AG04450 (cell line): ENCODE measurements at places on chromosomes 5 and 9.

GRCh38 chr9:38415856-38416255 lies 8.4 kb downstream of the IGFBPL1 start:
- no peak for DNase-seq

- DNase-seq = no peak
Measured at GRCh38 chr5:98775246-98776065, 2.0 kb downstream of the RGMB start.

DNA sequence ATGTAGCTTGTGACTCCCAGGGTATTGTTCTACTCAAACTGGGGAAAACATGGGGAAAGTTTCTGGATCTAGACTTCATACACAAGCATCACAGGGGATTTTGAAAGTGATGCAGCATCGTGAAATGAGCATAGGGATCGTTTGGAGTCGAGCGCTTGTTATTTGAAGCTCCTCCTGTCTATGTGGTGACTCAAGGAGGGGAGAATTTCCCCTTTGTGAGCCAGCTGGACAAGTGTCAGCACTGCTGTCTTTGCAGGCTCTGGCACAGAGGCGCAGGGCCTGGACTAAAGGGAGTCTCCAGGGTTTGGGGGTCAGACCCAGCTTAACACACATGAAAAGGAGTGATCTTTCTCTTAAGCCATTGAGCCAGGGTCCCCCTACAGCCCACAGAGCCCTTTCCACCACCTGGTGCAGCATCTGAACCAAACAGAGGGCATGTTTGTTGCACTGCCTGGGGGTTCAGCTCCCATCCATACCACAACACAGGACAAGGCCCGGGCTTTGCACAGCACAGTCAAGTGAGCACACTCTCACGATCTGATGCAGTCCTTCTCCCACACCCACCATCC lies 51.0 kb downstream of the IRF1 start:
- peak; percentile 83 for DNase-seq

DNA sequence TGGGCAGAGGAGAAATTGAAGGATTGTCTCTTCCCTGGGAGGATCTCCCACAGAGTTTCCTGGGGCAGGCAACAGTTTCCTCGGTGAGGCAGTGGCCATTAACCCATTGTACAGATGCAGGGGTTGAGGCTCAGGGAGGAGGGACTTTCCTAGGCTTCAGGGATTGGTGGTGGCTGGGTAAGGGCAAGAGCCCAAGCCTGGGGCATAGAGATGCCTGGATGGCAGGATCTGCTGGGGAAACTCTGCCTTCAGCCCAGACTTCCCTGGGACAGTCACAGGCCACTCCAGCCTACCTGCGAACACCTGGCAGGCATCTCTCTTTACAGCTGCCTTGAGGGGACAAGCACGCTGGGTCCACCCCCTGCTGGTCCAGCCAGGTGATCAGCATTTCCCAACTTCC lies 3.6 kb upstream of the CSF2 start:
- DNase-seq = no peak

DNA sequence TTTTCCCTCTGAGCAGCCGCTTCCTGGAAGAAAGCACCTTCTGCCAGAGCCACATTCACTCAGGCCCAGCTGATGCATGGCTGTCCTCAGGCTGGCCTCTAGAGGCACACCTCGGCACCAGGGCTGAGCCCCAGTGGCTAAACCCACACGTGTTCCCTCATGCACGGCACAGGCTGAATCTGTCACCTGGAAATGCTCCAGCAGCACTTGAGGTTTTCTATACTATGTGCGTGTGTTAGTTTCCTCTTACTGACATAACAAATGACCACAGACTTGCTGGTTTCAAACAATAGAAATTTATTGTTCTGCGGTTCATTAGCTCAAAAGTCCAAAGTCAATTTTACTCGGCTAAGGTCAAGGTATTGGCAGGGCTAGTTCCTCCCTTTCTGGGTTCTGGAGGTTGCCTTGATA lies 141.4 kb downstream of the LRRC70 start:
- peak; percentile 11 for DNase-seq

DNA sequence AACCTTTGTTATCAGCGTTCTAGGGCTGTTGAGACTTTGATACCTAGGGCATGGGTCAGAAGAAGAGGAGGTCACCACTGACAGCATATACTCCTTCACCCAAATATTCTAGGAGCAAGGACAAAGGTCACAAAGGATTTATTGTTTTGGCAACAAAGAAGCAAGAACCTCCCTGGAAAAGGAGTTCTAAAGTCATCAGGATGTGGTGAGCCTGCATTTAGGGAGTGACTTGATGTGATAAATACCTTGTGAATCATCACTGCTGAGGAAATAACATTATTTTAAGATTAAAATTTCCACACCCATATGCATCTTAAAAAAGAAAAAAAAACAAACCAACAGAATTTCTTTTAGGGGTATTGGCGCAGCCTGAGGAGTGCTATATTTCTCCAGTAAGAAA lies 13.9 kb downstream of the IFNA1 start:
- DNase-seq = no peak

DNA sequence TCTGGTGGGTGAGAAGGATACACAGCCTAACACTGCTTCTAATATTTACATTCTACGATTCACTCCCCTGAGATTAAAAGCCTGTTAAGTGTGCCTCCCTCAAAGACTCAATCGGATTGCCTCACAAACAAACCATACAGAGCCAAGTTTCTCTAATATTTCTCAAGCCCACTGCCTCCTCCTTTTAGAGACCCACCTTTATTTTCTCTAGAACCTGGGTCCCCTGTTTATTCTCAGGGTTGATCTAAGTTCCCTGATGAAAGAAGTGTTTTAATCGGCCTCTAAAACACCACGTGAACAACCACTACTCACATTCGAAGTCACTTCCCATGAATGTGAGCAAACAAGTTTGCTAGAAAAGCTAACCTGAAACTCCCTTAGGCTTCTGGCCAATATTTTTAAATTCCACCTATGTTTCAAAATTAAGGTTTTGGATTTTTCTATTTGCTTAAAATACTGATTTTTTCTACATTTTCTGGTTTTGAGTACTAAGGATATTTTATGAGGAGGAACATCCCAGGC lies 76.5 kb downstream of the GLIS3 start:
- DNase-seq = no peak

DNA sequence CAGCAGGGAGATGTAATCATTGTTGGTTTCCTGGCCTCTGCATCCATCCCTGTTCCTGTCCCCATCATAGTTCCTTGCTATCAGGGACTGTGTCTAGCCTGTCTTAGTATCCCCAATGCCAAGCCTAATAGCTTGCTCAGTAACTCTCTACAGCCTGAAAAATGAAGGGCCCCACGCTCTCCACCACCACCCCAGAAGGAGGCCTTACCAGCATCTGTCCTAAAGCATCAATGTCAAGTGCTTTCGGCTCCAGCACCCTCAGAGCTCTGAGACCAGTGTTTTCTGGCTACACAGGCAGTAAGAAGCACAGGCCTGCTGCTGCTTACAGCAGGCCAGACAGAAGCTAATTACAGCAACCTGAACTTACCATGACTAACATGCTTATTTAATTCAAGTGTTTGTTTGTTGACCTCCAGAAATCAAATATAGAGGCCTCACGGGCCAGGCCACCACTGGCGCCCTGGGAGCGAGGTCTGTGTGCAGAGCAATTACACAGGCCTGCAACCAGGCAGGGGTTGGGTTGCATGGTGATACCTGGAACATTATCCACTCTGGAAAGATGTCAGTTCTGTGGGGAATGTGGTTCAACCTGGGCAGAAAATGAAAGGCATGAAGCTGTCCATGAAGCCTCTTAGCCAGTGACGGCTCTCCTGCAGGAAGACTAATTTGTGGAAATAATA lies 124.3 kb downstream of the SLC1A3 start:
- no peak for DNase-seq

DNA sequence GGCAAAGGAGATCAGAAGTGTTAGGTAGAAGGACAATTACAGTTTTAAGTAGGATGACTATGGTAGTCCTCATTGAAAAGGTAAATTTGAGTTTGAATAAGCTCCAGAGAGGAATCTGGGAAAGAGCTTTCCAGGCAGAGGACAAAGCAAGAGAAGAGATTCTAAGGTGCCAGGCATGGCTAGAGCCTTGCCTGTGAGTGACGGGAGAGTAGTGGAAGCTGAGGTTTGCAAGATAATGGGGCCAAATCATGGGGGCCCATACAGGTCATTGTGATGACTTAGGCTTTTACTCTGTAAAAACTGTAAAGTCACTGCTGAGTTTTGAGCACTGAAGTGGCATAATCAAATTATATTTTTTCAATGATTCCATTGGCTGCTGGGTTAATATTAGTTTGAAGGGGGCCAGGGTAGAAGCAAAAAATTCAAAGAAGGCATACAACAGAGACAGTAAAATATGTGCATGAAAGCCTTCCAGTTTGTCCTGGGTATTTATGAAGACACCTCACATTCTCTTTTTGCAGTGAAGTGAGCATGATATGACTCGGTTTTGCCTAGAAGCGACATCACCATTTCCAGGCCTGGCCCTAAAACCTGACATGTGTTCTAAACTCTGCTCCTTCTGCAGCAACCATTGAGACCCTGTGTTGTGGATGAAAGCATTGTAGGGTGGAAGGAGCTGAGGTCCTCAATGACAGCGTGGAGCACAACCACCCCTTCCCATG lies 279.8 kb upstream of the TNC start:
- no peak for DNase-seq

DNA sequence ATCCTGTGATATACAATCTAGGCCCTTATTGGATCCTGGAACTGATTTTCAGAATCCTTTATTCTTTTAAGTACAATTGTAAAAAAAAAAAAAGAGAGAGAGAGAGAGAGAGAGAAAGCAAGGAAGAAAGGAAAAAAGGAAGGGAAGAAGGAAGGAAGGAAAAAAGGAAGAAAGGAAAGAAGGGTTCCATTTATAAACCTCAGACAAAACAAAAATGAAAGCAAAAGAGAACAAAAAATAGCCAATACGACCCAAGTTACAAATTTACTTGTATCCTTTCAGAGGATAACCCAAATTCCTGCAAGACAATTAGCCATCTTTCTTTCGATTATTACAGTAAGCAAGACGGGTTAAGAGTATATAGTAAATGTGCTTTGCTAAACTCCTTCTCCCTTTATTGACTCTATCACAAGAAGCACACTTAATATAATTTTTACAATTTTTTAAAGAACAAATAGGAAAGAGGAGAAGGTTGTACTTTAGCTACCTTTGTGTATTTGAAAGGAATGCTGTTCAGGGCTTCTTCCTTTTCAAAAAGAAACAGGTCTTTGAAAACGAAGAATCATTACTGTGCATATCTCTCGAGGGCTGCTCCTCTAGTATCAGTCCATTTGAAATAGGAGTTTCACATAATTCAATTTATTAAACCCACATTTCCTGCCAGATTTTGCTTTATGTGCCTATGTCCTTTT lies 543.3 kb downstream of the RAB3C start:
- DNase-seq = no peak

DNA sequence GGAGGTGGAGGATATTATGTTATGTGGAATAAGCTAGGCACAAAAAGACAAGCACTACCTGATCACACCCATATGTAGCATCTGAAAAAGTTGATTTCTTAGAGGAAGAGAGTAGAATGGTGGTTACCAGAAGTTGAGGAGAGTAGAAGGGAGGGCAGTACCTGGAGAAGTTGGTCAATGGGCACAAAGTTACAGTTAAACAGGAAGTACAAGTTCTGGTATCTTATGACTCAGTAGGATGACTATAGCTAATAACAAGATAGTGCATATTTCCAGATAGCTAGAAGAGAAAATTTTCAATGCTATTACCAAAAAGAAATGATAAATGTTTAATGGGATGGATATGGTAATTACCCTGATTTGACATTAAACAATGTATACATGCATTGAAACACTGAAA lies 686.7 kb downstream of the ISL1 start:
- DNase-seq = no peak

GRCh38 chr5:150143350-150144245 lies 12.0 kb downstream of the PDGFRB start:
- DNase-seq = peak; percentile 92

- DNase-seq = no peak
Measured at GRCh38 chr9:136079916-136080246, 15.2 kb downstream of the NACC2 start.

DNA sequence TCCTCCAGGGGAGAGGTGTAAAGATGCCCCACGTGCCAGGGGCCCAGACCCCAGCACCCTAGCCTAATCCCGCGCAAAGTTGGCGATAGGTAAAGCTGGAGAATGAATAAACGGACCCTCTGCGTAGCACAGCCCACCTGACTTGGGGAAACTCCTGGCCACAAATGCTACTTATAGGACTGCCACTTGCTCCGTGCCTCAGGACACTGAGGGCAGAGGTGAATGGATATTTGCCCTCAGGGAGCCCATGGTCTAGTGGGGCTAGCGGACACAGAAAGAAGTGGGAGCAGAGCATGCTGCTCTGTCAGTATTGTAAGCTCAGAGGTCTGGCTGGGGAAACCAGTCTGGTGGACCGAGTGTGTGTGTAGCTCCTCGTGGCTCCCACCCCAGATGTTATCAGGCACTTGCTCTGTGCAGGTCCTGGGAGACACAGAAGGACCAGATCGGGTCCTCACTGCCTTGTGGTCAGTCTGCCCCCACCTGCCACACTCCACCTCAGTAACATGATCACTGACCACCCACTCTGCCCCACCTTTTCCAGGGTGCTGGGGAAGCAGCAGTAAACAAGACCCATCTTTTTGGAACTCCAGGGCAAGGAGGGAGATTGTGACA lies 841 bp downstream of the GRK6 start:
- no peak for DNase-seq

DNA sequence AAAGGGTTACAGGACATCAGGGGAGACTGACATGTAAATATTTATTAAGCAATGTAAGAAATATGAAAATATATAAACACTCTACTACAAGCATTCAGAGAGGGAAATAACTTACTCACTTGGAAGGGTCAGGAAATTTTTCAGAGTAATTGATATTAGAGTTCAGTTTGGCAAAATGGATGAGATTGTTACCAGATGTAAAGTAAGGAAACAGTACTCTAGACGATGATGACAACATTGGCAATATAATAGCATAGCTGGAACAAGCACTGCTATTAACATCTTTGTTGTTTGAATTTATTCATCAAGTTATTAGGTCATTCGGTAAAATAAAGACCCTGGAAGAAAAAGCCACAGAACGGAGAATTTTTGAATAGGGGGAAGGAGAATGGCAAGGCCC lies 49.1 kb downstream of the GNA14 start:
- DNase-seq = no peak

GRCh38 chr5:164597293-164597900 lies 1092.0 kb downstream of the MAT2B start:
- DNase-seq = no peak

- no peak for DNase-seq
Measured at GRCh38 chr5:36630201-36631145, 24.1 kb downstream of the SLC1A3 start.

DNA sequence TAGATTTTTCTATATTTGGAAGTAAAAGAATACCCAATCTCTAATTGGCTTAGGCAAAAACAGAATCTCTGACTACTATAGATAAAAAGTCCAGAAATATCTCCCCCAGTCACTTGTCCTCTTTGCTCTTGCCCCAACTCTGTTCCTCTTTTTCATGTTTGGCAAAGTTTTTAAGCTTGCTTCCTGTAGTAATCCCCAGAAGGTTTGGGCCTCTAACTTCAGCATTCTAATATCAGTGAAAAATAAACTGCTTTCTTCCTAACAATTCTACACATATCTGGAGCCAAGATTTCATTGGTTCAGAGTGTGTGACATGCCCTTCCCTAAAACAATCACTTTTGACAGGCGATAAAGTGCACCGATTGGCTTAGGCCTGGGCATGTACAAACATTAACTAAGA lies 1680.3 kb downstream of the MAT2B start:
- no peak for DNase-seq

- no peak for DNase-seq
Measured at GRCh38 chr5:171520300-171521174, 101.1 kb downstream of the FGF18 start.

- DNase-seq = no peak
Measured at GRCh38 chr9:127255692-127256091, 8.9 kb upstream of the GARNL3 start.
